NCI-H187 treated with DMSO at 0.1 percent for 48 hours (cell line): ENCODE measurements at places on chromosomes 11 and 22.
A peak's percentile ranks its signal among the peaks of the same experiment; 100 is the strongest.

GRCh38 chr11:103844327-103845215 is 191.9 kb upstream of the DDI1 start:
- no peak for DNase-seq

DNA sequence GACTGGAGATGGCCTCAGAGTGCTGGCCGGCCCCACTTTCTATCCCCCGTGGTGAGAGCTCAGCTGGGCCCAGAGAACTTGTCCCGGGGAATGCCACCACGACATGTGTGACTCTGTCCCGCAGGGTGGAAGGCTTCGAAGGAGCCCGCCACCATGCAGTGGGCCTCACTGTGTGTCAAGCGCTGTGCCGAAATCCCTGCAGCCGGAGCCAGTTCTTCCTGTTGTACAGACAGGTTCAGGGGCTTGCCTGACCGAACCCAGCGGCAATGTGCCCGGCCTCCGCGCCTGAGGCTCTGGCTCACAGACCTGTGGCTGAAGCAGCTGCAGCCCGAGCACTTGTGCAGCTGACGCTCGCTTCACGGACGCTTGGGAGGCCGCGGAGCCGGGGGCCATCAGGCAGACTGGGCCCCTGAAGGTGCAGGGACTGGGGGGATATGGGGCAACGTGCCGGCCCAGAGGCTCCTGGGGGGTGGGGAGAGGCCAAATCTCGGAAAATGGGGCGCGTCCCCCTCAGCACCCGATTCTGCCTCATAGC is 650 bp downstream of the PPM1F start:
- no peak for DNase-seq

GRCh38 chr11:133343951-133344350 is 188.3 kb downstream of the OPCML start:
- no peak for DNase-seq

DNA sequence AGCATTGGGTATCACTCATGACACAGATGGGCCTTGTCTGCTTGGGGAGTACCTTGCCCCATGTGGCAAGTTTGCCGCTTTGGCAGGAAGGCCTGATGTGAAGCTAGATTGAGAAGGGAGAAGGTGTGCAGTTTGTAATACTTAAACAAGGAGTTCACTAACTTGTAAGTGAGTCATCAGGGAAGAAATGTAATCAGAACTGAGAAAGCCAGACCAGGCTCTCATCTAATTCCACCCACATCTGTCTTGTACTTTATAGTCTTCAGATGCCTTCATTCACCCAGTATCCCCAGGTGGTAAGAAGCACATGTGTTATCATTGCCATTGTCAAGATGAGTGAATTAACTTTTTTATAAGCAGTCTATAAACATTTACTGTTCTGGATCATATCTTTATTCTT is 116.0 kb upstream of the DDI1 start:
- no peak for DNase-seq

DNA sequence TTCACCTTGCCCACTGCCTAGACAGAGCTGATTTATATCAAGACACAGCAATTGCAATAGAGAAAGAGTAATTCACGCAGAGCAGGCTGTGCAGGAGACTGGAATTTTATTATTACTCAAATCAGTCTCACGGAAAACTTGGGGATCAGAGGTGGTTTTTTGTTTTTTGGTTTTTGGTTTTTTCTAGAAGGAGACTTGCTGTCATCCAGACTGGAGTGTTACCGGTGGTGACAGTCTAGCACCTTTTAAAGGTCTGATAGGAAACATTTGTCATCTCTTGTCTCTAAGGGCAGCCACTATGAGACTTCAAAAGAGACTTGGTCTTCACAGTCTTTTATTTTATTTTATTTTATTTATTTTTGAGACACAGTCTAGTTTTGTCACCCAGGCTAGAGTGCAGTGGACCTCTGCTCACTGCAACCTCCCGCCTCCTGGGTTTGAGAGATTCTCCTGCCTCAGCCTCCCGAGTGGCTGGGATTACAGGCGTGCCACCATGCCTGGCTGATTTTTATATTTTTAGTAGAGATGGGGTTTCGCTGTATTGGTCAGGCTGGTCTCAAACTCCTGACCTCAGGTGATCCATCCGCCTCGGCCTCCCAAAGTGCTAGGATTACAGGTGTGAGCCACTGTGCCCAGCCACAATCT is 19.1 kb downstream of the APOBEC3H start:
- DNase-seq: no peak

- DNase-seq: no peak
Observed at GRCh38 chr22:45105281-45105702, 58.4 kb upstream of the NUP50 start.

- DNase-seq: peak; percentile 72
Observed at GRCh38 chr22:17368554-17369438, 464 bp upstream of the CECR2 start.

DNA sequence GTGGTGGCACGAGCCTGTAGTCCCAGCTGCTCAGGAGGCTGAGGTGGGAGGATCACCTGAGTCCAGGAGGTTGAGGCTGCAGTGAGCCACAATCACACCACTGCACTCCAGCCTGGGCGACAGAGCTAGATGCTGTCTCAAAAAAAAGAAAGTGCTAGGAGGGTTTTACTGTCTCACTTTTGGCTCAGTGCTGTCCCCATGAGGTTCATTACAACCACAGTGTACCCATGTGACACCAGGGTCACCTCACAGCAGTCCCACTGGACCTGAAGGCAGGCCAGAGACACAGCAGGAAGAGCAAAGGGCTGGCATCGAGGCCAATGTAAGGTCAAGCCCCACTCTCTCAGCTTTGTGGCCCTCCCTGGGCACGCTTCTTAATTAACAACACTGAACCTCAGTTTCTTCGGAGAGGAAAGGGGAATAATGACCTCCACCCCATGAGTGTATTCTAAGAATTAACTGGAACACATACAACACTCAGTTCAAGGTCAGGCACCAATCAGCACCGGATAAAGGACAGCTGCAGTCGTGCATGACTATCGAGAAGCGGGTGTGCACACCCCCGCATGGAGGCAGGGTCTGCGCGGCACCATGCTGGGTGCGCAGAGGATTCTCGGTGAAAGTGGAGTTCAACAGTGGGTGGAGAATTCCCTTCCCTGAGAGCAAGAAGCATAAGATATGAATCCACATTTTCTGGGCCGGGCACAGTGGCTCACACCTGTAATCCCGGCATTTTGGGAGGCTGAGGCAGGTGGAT is 30.9 kb upstream of the BAIAP2L2 start:
- no peak for DNase-seq

GRCh38 chr11:132636523-132636922 is 895.8 kb downstream of the OPCML start:
- DNase-seq: no peak

- DNase-seq: no peak
Observed at GRCh38 chr22:43853328-43853931, 8.9 kb downstream of the SULT4A1 start.

DNA sequence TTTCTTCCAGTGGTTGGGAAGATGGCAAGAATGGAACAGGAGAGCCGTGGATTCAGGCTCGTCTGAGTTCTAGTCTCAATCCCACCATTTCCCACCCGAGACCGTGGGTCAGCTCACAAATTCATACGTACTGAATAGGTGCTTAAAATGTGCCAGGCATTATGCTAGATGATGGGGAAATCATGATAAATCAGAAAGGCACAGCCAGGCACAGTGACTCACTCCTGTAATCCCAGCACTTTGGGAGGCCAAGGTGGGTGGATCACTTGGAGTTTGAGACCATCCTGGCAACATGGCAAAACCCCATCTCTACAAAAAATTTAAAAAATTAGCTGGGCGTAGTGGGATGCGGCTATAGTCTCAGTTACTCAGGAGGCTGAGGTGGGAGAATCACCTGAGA is 7.1 kb downstream of the TRIOBP start:
- no peak for DNase-seq

- DNase-seq: peak; percentile 19
Observed at GRCh38 chr11:72831521-72832300, 17.5 kb downstream of the ATG16L2 start.

DNA sequence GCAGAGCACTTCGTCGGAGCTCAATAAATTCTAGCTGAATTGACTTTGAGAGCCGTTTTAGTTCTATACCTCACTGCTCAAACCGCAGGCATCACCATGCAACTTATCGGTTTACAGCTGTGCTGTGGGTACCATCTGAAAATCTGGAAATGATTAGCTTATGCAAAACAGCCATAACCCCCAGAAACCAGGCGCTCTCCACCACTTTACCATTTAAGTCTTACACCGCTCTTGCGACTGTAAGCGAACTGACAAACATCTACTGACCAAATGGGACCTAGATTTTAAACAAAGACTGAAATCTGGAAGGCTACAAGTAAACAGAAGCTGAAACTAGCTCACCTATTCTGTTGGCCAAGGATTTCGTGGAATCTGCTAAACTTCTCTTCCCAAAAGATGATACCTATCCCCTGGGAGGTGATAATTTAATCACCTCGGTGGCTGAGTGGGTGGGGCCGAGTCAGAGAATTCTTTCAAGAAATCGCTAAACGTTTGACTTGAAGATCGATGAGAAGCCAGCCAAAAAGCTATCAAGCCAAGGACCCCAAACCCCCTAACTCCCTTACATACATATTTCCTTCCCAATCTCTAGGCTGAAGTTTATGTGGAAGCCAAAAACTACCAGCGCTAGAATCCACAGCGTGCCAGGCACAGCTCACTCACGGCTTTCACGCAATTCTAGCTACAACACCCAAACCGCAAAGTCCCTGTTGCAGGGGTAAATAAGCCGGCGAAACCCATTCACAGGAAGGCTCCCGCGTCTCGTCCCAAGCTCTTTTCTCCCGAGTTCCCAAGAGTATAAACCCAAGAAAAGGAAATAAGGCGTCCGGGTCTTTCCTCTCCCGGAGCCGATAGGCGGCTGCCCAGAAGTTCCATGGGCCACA is 644 bp downstream of the SPTY2D1 start:
- DNase-seq: no peak

- DNase-seq: no peak
Observed at GRCh38 chr11:2927121-2927800, 2.0 kb downstream of the PHLDA2 start.

DNA sequence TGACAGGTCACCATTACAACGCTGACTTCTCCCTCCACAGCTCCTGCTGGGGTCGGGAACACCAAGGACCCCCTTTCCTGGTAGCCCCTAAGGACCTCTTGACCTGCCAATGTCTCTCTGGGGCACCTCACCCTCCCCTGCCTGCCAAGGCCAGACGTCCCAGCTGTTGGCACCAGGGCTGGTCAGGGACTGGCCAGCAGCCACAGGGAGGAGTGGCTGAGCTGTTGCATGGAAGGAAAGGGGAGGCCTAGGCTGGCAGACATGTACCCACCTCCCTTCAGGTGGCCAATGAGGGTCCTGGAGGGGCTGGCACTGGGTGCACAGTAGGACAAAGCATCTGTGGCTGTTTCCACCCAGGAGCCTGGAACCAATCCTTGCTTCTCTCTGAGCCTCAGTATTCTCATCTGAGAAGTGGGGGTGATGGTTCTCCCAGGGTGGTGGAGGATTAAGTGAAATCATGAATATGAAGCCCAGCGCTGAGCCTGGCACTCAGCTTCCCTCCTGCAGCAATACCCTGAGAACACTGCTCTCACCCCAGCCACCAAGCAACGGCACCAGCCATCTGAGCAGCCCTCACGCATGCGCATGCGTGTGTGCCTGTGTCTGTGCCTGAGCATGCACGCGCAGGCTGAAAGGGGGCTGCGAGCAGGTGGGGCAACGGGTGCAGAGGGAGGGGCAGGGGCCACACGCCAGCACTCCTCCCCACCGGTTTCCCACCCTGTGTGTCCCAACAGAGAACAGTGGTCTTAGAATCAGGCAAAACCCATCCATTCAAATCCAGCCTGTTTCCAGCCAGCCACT is 5.9 kb downstream of the KCNJ4 start:
- no peak for DNase-seq

- no peak for DNase-seq
Observed at GRCh38 chr22:49720279-49720959, 107.3 kb downstream of the BRD1 start.

DNA sequence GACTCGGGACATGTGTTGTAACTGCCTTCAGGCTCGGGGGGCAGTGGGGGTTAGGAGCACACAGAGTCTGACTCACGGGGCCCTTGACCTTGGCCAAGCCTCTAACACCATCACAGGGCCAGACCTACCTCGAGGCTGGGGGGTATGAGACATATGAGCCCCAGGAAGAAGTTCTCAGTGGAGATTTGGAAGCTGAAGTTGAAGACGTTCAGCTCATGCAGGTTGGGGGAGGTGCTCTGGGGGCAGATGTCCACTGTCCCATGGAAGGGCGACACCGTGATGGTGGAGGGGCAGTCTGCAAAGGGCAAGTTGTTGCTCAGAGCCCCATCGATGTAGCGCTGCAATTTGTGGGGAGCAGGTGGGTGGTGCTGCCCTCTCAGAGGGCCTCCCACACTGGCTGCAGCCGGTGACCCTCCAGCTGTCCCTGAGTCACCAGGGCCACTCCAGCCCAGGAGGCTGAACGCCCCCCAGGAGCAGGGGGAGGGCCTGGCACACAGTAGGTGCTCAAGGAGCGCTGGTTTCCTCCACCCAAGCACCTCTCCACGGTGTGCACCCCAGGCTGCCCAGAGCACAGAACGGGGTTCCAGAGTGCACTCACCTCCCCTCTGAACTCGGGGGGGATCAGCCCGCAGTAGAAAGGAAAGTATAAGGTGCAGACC is 2.5 kb downstream of the PNPLA5 start:
- DNase-seq: no peak

- no peak for DNase-seq
Observed at GRCh38 chr11:44725016-44725685, 1.6 kb upstream of the TSPAN18 start.

DNA sequence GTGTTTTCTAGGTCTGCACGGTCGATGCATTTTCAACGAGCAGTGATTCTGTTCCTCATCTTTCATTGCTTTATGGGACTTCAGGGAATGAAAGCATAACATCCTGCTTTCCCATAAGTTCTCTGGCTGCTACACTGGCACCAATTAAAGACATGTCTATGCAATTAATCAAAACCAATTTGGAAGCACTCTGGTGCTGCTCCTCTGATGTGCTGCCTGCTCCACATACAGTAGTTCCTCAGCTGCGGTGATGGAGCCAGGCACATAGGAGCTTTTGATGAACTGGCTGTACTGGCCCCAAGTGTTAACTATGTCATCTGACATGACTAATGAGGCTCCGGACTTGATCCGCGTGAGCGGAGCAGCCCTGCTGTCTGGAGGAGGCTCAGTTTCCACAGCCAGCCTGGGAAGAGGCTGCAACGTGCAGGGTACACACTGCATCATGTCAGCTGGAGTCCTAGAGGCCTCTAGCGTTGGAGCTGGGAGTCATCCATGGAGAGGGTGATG is 29.8 kb downstream of the GVQW3 start:
- peak; percentile 49 for DNase-seq

- DNase-seq: no peak
Observed at GRCh38 chr11:2308713-2309112, 6.9 kb downstream of the TSPAN32 start.

- DNase-seq: no peak
Observed at GRCh38 chr11:36404831-36405230, 105.2 kb downstream of the TRAF6 start.

- no peak for DNase-seq
Observed at GRCh38 chr11:65246506-65246905, 15.3 kb upstream of the POLA2 start.

GRCh38 chr11:73275381-73275750 is 3.2 kb downstream of the P2RY6 start:
- DNase-seq: no peak

- DNase-seq: no peak
Observed at GRCh38 chr11:7165911-7166310, 77.1 kb downstream of the RBMXL2 start.

- DNase-seq: no peak
Observed at GRCh38 chr11:46491661-46492330, 100.2 kb upstream of the CHRM4 start.

- no peak for DNase-seq
Observed at GRCh38 chr11:105046898-105047579, 1.9 kb upstream of the CARD16 start.

GRCh38 chr22:43317239-43317638 is 25.9 kb downstream of the SCUBE1 start:
- no peak for DNase-seq
